Naive thymus-derived CD4-positive, alpha-beta T cell (primary cell): ENCODE measurements at places on chromosomes 3 and 15. TPM values are rescaled to one million over a fixed set of nuclear protein-coding genes. Genes with fewer than 3 reads are reported as not detected.

FAM174B gene
- 12.7 TPM for total RNA-seq

ASB7 gene
- 24.3 and 27.2 TPM in 2 replicates for total RNA-seq

P2RY13 gene
- 0.13 TPM for total RNA-seq

TRH gene
- total RNA-seq = not detected

SLC6A1 gene
- total RNA-seq = not detected in 2 replicates

PFN2 gene
- total RNA-seq = 9.0 TPM

CLDN18 gene
- total RNA-seq = not detected

DNA sequence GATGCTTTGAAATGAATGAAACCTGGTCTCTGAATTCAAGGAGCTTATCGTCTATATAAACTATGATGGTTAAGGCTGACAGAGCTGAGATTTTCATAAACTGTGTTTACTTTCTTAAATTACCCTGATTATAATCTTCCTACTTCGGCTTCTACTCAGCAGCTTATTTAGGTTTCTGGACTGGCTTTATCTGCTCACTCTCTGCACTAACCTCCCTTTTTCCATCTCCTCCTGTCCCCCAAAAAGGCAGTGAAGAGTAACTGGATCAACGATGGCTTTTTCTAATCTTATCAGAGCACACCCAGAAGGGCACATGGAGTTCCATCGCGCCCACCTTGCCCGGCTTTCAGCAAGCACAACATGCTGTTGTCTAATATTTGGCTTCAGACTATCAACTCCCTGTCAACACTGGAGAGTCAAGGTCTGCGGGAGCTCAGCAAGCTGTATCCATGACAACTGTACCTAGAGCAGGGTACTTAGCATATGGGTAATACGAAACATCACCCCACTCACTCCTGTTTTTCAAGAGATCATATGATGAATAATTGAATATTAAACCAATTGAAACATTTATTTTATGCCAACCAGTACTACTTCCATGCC, 417.3 kb downstream of the GABRB3 start:
- no peak for DNase-seq

DNA sequence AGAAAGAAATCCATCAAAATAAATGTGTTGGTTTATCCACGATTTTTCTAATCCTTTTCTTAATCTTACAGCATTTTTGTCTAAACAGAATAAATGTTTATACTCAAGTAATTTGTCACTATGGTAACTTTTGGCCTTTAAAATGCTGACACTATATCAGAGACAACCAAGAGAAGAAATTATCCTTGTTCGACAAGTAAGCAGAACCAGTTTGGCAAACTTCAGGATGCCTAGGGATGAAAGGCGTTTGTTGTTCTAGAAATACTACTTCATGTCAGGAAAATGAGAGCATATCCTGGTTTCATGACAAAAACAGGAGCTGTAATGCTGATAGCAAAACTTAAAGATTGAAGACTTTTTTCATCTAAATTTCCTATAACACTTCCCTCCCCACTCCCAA, 308.0 kb upstream of the ATP11B start:
- no peak for DNase-seq

DNA sequence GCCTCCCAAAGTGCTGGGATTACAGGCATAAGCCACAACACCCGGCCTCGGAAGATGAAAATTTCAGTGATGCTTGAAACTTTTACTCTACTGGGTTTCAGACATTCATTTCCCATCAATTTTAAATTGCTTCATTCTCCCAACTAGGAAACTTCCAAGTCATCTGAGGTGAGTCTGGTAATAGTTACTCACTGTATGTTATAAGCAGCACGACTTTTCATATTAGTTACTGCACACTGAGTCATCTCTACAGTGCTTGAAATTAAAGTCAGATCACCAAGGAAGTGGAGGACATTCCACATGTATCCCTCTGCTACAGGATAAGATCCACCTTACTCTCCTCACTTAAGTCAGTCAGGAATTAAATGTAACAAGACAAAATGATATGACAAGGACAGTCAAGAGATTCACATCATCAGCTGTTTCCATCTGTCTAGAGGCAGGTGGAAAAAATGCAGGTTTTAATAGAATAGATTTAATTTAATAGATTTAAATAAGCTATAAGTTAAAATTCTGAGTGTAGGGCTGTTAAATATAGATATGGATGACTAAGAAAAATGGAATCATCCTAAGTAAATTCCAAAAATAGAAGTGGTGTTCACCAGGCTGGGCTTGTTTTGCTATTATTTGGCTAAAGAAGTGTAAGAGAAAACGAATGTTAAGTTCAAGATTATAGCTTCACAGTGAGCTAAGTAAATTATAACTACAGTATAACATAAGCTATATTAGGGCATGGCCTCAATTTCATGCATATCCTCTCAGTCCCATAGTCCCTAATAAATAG, 104.4 kb downstream of the TMCO5A start:
- no peak for DNase-seq

GRCh38 chr15:58632789-58633188, 116.7 kb downstream of the ADAM10 start:
- no peak for DNase-seq

DNA sequence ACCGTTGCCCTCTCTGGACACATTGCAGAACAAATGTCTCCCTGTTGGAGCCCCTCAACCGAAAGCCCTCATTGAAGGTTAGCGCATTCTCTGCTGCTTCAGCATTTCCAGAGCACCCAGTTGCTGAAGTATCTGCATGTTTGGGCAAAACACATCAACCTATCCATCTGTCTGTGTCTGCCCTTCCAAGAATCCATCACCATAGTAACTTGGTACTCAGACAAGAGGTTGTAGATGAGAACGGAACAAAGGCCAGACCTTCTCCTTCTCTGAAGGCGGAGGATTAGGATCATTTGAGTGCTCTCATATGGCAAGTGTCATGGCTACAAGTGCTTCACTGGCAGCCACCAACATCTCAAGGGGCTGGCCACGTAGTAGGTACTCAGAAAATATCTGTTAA, 23.1 kb upstream of the RHO start:
- no peak for DNase-seq

- peak; percentile 38 for DNase-seq
These were observed at the start of gene RGMA for GRCh38 chr15:93088981-93089726. RGMA (minus strand) TSS chr15:93089211; CDS start chr15:93088932, 279 bp downstream.
